ENCODE measurements at places on chromosomes 13 and 19. TPM values are rescaled to one million over a fixed set of nuclear protein-coding genes. Genes with fewer than 3 reads are reported as not detected.

DNA sequence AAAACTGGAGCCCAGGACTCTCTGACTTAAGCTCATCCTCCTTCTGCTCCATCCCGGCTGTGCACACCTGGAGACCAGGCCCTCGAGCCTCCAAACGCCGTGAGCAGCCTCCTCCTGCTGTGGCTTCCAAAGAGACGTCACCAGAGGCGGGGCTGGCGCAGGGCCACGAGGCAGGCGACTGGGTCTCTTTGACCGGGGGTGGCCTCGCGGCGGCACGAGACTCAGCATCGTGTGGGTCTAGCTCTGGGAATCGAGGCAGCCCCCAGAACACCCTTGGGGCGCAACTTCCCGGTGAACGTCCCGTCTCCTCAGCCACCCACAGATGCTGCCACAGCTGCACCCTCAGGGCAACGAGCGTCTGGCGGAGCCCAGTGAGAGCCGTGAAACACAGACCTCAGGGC, 22.8 kb downstream of the RASA3 start:
- no peak for DNase-seq

GRCh38 chr13:29266756-29267733, 328.4 kb downstream of the SLC7A1 start:
- DNase-seq = no peak

GRCh38 chr13:53321296-53321801, 292.7 kb downstream of the OLFM4 start:
- DNase-seq = no peak

DNA sequence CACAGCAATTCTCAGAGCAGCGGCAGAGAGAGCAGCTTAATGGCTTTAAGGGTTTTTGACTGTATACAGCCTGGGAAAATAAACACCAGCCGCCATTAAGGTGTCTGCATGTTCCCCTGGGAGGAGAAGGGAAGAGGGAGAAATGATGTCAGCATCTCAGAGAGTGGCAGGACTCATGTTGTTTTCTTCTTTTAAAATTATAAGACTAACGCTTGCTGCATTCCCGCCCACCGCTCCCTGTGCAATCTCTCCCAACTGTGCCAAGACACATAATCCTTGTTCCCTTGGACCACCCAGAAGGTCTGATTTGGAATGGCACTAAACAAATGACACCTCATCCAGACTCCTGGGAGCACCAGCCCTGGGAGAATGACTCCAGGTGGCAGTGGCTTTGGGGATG, 27.7 kb upstream of the FAM216B start:
- no peak for DNase-seq

GRCh38 chr13:64073203-64073602, 2657.6 kb upstream of the PCDH20 start:
- DNase-seq = no peak

- no peak for DNase-seq
Measured at GRCh38 chr13:83975655-83976165, 93.4 kb upstream of the SLITRK1 start.

DNA sequence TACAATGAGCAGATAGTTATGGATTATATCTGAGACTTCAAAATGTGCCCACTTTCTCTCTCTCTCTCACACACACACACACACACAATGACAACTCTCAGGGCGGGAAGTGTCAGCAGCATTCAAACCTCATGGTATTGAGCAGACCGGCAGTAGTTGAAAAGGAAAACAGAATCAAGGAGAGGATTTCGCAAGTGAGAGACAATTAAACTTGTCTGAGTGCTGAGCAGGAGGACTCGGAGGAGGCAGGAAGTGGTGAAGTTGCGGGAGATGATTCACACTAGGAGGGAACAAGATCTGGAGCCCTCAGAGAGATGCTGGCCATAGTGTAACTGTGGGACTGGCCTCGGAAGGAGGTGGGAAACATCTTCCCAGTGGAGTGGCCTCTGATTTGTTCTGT, 353.1 kb downstream of the EFNB2 start:
- peak; percentile 90 for DNase-seq

GRCh38 chr13:106143392-106143791, 392.1 kb downstream of the EFNB2 start:
- DNase-seq = no peak

DNA sequence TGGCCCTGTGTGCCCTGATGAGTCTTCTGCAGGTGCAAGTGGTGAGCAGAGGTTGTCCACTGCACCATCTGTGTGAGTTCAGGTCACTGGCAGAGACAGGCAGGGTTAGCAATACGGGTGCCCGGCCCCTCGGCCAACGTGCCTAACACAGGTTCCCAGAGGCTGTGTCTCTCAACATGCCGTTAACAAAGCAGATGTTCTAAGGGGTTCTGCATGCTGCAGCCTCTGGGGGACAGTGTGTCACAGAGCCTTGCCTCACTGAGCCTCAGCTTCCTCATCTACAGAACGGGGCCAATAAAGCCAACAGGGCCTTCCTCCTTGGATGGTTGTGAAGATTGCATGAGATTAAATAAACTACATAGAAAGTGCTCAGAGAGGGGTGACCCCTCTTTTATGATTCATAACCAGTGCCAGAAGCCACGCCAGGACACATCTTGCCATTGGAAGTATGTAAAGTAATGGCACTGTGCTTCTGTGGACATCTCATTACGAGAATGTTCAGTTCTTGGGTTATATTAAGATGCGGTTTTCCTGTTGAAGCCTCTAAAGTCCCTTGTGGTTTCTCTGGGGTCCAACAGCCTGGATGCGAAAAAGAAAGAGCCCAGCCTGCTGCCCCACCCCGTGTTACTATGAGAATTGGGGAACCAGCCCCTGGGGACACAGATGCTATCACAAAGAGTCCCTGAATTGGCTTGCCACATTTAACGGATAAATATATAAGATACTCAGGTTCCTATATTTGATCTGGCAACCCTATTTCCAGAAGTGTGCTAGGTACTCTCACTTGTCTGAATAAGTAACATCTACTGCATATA, 11.2 kb upstream of the ARHGEF18 start:
- no peak for DNase-seq

DNA sequence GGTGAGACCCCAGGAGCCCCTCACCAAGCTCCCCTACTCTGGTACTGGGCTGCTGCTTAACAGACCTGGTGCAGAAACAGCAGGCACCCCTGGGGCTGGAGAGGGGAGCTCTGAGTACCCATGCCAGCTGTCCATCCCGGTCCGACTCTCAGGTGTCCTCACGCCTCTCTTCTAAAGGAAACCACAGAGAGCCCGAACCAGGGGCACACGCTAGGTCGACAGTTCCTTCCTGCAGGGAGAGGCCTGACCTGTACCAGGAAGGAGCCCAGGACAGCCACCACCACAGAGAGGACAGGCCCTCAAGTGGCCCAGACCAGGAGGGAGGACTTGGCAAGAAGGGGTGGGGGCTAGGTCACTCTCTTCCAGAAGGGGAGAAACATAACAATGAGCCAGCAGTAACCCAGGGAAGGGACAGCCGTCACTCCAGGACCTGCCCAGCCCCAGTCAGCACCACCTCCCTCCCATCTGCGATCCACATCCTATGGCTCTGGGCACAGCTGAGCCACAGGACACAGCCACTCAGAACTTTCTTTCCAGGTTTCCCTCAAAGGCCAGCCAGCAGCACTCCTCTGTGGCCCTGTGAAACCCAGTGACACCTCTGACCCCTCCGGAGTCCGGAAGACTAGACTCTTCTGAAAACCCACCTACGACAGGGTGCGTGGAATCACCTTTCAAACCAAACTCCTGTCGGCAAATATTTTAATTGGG, 13.0 kb upstream of the SLC35E1 start:
- DNase-seq = no peak

GRCh38 chr19:44883922-44884321, 7.1 kb upstream of the TOMM40 start:
- peak; percentile 36 for DNase-seq

GRCh38 chr19:49851456-49852259, 699 bp downstream of the PTOV1 start:
- no peak for DNase-seq

DNA sequence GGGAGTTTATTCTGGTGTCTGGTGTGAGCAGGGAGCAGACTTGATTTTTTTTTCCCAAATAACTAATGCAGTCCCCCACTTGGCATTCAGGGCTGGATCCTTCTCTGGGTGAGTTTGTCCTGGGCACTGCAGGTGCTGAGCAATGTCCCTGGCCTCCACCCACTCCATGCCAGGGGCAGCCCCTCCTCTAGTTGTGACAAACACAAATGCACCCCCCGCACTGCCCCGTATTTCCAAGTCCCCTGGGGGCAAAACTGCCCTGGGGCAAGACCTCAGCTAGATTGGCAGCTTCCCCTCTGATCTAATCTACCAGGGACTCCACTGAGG, 6.4 kb downstream of the MOB3A start:
- DNase-seq = no peak

DNA sequence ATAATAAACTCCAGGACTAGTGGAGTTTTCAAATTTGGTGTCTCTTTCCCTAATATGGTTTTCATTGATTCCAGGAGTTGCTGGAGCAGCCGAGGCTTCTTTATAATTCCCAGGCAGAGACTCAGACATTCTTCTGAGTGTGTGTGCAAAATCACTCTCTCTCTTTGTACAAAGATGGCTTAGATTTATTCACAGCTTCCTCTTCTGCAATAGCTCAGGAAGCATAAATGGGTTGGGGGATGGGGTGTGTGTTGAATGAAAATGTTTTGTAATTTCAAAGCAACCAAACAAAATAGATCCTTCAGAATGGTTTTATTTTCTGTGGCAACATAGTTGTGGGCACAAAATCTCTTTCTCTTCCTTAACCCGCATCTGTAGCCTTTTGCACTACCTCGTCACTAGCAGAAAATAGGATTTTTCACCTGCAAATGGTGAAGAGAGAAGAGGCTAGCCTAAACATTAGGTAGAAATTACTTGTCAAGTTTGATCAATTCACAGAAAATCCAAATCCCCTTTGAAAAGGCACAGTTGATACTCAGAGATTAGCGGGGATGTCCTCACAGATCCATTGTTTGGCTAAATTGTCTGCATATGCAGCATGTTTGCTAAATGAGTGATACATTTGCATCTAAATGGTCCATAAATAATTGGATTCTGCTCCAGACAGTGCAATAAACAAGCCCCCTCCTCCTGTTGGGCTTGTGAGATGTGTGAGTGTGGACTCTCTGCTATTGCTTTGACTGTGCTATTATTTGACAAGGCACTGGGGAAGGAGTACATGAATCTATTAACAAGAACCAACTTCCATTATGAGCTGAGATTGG, 66.7 kb downstream of the CBY2 start:
- DNase-seq = no peak

DNA sequence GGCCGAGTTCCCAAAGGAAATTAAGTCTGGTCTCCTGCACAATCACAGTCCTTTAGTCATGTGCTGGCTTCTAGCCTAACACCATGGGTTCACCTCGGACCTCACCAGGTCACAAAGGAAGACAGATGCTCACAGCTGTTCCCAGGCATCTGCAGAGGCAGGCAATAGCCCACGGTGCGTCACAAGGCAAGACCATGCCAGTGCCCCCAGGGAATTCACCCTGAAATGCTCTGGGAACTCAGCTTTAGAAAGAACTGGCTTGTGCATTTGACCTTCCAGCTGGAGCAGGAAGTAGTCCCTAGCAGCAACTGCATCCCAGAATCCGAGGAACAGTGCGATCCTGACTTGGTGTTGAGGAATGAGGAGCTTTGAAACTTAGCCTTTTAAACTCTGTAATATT, 96.8 kb upstream of the WASF3 start:
- peak; percentile 75 for DNase-seq

DNA sequence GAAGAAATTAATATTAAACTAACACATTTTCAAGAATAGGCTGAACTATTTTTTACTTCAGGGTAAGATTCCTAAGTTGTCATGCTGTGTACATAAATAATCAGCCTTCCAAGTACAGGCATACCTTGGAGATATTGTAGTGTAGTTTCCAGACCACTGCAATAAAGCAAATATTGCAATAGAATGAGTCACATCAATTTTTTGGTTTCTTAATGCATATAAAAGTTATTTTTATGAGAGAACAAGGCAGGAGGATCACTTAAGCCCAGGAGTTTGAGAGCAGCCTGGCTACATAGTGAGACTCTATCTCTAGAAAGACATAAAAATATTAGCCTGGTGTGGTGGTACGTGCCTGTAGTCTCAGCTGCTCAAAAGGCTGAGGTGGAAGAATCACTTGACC, 511.5 kb downstream of the UQCRFS1 start:
- DNase-seq = no peak

- DNase-seq = no peak
Measured at GRCh38 chr13:112245989-112246388, 130.2 kb upstream of the SPACA7 start.

DNA sequence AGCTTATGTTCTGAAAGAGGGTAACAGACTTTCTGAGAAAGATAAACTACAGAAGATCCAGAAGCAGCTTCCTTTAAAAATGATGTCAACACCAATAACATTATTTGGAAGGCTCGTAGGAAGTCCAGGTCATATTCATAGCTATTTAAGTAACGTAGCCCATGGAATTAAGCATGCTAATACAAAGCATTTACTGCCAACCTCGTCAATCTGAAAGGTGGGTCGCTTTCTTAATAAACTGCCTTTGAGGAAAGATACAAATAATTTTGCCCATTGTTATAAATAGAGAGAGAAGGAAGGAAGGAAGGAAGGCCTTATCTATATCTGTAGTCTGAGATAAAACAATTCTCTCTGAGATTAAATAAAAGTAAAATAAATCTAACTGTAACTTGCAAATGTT, 80.3 kb downstream of the STARD13 start:
- DNase-seq = no peak

GRCh38 chr13:45374917-45375316, 33.9 kb upstream of the TPT1 start:
- peak; percentile 45 for DNase-seq

- peak; percentile 46 for DNase-seq
Measured at GRCh38 chr13:48159826-48160225, 64.9 kb upstream of the MED4 start.

GRCh38 chr19:11234486-11235075, 4.8 kb upstream of the ANGPTL8 start:
- no peak for DNase-seq

CNN1 gene
- total RNA-seq = 31.4 TPM

FFAR3 gene
- total RNA-seq = not detected

PRTN3 gene
- total RNA-seq = not detected

FGF22 gene
- total RNA-seq = not detected

FBXO27 gene
- 6.7 TPM for total RNA-seq

AP1M2 gene
- 9.0 TPM for total RNA-seq
